ENCODE measurements at places on chromosomes 7 and 10.
A peak's percentile ranks its signal among the peaks of the same experiment; 100 is the strongest.

GRCh38 chr10:90458054-90458453 lies 399.8 kb downstream of the HTR7 start:
- no peak for DNase-seq

DNA sequence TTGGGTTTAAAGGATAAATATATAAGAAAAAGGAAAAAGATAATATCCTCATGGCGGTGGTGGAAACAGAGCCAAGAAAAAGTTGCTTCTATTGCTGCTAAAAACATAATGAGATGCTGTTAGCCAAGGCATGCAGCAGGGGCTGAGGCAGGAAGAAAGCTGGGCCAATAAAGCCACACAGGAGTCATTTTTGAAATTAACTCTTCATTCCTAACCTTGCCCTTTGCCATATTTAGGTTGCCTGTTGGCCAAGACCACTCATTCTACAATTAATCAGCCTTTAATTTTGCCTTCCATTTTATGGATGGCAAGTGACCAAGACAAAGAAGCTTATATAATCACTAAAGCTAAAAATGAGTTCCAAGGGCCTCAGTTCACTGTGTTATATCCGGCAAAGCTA lies 58.2 kb downstream of the ARMH3 start:
- no peak for DNase-seq

- peak; percentile 52 for DNase-seq
These were observed 125.8 kb downstream of the EGFR start for GRCh38 chr7:55144333-55145317.

DNA sequence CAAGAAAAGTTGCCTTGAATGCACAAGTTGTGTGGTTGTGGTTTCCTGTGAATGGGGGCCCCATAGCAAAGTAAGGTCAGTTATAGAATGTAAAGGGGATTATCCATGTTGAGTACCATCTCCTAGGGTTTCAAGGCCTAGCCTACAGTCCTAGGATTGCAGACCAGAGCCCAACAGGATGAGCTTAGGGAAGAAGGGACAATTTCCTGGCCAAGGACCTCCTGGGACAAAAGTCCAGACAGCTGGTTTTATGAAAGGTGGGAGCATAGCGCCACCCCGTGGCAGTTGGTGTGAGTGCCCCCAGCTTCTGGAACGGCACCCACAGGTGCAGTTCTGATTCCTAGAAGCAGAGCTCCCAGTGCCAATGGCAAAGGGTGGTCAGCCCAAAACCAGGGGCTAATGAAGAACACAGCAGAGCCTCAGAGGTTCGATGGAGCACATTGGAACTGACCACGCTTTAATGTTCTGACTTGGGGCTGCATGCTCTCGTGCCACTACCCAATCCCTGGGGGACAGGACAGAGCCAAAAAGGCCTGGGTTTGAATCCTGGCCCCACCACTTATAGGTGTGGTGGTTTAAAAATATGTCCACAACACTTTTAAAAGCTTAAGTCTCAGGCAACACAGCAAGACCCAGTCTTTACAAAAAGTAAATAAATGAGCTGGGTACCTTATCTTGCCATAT lies 25.8 kb upstream of the TMEM120A start:
- peak; percentile 81 for DNase-seq

GRCh38 chr7:101933688-101934121 lies 116.3 kb downstream of the CUX1 start:
- no peak for DNase-seq

DNA sequence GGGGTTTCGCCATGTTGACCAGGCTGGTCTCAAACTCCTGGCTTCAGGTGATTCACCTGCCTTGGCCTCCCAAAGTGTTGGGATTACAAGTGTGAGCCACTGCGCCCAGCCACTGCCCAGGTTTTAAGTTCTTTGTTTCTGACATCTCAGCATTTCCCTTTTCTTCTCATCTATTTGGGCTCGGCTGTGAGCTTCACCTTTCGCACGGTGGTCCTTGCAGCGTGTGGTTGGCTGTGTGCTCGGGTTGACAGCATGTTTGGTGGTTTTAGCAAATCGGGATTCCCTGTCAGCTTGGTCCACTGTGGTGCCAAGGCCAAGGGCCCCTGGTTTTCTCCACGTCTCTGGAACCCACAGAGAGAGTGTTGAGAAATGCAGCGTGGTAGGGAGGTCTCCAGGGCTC lies 138.8 kb downstream of the DNAJB6 start:
- DNase-seq, result no peak

GRCh38 chr10:101094121-101094879 lies 32.5 kb downstream of the KAZALD1 start:
- no peak for DNase-seq

GRCh38 chr10:3139216-3139910 lies 33.2 kb downstream of the PITRM1 start:
- DNase-seq, result no peak

DNA sequence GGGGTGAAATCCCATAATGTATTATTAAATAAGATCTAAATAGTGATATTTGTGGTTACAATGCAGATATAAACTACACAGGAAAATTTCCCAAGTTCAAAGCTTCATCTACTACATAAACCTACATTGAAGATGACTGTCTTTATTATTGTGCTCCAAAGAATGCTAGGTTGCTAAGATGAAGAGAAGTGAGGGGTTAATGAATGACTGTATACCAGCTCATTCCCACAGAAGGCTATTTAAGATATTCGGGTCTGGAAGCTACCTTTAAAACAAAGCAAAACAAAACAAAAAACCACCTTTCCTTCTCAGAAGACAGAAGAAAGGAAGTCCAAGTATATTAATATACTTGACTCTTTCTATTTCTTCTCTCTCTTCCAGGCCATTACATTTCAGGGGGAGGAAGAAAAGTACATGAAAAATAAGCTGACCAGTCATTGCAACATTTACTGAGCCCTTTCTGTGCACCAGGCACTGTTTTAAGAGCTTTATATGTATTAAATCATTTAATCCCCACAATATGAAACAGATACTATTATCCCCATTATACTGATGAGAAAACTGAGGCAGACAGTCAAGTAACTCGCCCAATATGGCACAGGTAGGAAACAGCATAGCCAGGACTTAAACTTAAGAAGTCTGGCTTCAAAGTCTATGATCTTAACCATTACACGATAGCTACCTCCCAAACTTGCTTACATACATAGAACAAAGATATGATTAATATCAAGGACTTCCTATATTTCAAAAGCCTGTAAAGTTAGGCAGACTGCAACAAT lies 48.1 kb downstream of the TNPO3 start:
- DNase-seq, result no peak

GRCh38 chr10:50396491-50397311 lies 145.4 kb upstream of the ASAH2 start:
- no peak for DNase-seq

Measured in SK-MEL-5 (cell line).